ENCODE measurements at places on chromosomes 16 and 17. TPM values are rescaled to one million over a fixed set of nuclear protein-coding genes. Genes with fewer than 3 reads are reported as not detected.

The DOC2B gene
- 0.81 TPM for polyA plus RNA-seq

The KAT7 gene
- 18.5 TPM for polyA plus RNA-seq

The BCO1 gene
- polyA plus RNA-seq, result 0.02 TPM

The SLFN14 gene
- polyA plus RNA-seq, result not detected

The AANAT gene
- not detected for polyA plus RNA-seq

The OSGIN1 gene
- 4.8 TPM for polyA plus RNA-seq

The GCGR gene
- not detected for polyA plus RNA-seq
